ENCODE measurements at places on chromosomes 12 and 14.
A peak's percentile ranks its signal among the peaks of the same experiment; 100 is the strongest.

DNA sequence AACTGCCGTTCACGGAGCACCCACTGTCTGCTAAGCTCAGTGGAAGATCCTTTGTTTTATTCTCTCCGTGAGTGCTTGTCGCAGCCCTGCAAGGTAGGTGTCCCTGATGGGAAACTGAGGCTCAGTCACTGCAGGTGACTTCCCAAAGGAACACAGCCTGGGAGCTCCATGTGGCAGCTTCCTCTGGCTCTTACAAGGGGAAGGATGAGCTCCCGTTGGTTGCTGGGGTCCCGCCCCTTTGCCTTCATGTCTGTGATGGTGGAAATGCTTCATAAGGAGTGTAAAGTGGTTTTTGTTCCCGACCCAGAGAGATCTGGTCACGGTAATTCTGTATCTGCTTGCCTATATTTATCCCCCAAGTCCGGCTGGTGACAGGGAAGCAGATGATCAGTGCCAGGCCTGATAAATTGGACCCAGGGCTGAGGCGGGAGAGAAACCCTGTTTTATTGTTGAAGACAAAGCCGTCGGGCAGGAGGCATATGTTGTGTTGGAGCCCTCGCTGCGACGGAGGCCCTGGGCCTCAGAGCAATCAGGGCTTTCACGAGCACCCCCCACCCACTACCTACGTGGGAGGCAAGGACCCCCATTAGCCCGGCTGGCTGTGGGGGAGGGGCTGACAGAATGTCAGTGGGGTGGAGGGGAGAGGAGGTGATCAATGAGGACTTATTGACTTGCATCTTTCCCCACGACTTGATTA lies 91.9 kb downstream of the KIF26A start:
- DNase-seq: no peak

GRCh38 chr14:91068642-91069041 lies 8.2 kb upstream of the RPS6KA5 start:
- DNase-seq: no peak

- DNase-seq: no peak
These were observed 785 bp downstream of the MLEC start for GRCh38 chr12:120687578-120688289.

GRCh38 chr12:69106482-69107118 lies 132.8 kb upstream of the CPSF6 start:
- DNase-seq: no peak

GRCh38 chr12:120425797-120426196 lies 12.1 kb upstream of the COX6A1 start:
- no peak for DNase-seq

DNA sequence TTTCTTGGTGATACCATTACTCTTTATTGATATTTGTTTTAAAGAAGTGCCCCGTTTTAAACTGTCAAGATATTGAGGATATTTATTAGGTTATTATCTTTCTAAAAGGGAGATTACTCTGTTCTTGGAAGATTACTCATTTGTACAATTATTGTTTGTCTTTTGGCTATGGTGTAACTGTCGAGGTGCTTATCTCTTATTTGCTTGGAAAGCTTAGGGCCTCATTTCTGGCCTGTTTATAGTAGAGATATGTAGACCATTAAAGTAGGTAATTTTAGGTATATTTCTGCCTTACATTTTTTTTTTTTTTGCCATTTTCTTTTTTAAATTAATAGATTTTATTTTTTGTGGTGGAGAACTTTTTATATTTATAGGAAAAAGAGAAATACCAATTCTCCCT lies 74.2 kb downstream of the KTN1 start:
- no peak for DNase-seq

DNA sequence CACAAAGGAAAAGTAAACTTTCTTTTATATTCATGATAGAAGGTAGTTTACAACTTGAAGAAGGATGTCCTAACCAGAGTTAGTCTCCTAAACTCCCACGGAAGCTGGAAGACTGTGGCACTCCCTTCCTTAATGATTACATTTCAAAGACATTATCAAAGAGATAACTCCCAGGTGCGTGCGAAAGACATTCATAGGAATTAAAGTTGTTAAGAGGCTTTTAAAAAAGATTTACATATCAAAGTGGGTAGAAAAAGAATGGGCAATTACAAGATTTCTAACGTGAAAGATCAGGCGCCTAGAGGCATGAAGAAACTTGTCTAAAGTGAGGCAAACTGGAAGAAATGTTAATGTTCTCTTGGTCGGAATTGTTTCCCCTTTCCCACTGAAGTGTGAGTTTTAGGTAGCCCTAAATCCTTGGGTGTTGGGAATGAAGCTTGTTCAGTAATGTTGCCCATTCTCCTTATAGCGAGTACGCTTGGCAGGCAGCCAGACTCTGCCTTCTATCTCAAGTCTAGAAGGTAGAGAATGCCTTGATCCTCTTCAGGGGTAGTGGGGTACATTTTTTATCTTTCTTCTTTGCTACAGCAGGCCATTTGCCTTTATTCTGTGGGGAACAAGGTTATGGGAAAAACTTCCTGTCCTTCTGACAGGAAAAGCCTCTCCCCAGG lies 642.0 kb downstream of the SLC6A15 start:
- DNase-seq: no peak

- DNase-seq: no peak
These were observed 58.2 kb upstream of the FLRT2 start for GRCh38 chr14:85471744-85472143.

DNA sequence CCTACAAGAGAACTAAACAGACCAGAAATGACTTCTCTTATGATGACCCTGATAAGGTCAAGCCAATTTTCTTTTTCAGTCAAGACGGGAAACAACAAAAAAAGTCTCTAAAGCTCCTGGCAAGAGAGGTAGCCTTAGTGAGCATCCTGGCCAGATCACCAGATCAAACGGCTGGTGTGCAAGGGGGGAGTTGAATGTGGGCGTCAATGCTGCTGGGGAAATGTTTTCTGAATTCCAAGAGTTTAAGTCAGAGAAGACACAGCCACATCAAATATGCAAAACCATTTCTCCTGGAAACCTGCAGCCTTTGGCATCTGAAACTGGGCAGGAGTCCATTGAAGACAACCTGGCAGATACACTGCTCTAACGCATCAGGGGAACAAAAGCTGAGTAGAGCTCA lies 16.0 kb upstream of the SELPLG start:
- DNase-seq: no peak

GRCh38 chr14:30296931-30297405 lies 262.0 kb upstream of the G2E3 start:
- no peak for DNase-seq

GRCh38 chr14:71394386-71394785 lies 487.1 kb downstream of the PCNX1 start:
- DNase-seq: no peak

GRCh38 chr14:94394581-94395207 lies 6.3 kb upstream of the SERPINA1 start:
- no peak for DNase-seq

- DNase-seq: no peak
These were observed 256.9 kb downstream of the SYT1 start for GRCh38 chr12:79121486-79121885.

DNA sequence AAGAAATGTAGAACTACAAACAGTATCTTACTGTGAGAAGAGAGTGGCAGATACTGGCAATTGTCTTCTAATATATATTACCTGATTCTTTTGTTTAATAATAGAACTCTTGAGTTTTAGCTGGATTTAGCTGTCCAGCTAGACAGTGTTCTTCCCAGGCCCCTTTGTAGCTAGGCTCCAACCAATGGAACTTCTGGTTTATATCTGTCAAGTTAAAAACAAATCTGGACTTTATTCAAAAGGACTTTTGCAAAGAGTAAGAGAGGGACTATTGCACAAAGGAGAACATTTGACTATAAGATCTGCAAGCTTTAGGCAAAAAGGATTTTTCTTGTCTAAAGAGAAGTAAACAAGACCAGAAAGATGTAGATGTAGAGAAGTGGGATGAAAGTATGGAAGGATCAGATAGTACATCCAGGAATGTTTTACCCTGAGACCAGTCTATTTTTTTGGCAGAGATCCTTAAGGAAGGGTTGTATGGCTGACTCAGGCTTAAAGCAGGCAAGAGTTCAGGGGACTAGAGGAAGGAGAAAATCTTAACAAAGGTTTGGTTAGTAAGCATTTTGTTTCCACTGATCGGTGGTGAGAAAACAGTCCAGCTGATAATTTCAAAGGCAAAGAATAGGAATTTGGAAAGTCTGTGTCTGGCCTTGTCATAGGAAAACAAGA lies 111.1 kb upstream of the PLEKHA5 start:
- DNase-seq: no peak

GRCh38 chr12:80411787-80412186 lies 32.2 kb upstream of the PTPRQ start:
- DNase-seq: no peak

- DNase-seq: no peak
These were observed 29.2 kb upstream of the SEL1L start for GRCh38 chr14:81562818-81563217.

- DNase-seq: peak; percentile 35
These were observed 112.8 kb downstream of the CHST11 start for GRCh38 chr12:104569346-104570173.

GRCh38 chr14:40784860-40785259 lies 821.8 kb upstream of the LRFN5 start:
- no peak for DNase-seq

DNA sequence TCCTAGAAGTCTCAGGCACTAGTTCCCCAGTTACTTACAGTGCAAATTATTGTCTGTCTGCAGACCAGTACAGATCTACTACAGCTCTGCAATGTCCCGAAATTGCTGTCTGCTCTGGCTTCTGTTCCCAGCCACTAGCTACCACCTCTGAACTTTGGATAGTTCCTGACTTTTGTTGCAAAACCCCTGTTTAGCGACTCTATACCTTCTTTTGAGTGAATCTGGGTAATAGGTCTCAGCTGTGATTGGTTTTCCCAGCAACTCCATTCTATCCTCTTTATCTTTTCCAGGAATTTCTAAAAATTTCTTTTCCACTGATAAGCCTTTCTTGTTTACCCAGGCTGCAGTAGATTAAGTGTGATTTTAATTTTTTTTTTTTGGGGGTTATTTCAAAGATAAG lies 16.8 kb downstream of the KCNJ8 start:
- DNase-seq: no peak

DNA sequence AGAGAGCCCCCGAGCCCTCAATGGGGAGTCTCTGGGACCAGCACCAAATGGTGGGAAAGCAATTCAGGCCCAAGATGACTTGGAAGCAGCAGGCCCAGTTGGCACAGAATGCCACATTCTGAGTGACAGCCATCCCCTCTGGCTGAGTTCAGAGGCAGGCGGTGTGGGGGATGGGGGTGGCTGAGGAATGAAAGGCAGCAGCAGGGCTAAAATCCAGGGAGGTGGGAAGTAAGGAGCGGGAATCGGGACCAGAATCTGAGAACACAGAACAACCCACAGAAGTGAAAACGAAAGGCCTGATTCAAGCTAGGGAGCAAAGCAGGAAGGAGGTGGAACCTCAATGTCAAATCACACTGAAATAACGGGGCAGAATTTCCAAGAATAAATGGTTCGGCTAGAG lies 171.2 kb downstream of the CALM1 start:
- DNase-seq: no peak

DNA sequence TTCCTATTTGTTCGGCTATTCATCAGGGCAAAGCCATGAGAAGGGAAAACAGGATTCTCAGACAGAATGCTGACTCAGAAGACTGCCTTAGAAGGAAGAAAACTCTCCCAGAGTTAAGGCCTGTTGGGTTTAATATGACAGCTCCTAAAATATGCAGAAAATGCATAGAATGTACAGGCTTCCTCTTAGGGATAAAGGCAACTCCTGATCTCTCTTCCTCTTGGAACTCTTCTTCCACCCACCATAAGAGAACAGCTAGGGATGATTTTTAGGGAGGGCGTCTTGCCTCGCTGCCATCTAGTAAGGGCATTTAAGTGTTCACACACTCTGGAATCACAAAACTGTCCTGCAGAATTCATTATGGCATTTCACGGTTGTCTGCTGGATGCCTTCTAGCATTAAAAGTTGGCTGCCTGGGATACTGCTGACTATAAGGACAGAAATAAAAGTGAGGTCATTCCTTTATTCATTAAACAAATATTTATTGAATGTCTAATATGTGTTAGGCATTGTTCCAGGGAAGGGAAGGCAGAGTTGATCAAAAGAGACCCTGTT lies 73.7 kb downstream of the DCAF5 start:
- no peak for DNase-seq

GRCh38 chr14:104689109-104689880 lies at the start of gene INF2:
INF2 (plus strand) TSS chr14:104689618; CDS start chr14:104701366, 11,748 bp downstream.
- peak; percentile 87 for DNase-seq

DNA sequence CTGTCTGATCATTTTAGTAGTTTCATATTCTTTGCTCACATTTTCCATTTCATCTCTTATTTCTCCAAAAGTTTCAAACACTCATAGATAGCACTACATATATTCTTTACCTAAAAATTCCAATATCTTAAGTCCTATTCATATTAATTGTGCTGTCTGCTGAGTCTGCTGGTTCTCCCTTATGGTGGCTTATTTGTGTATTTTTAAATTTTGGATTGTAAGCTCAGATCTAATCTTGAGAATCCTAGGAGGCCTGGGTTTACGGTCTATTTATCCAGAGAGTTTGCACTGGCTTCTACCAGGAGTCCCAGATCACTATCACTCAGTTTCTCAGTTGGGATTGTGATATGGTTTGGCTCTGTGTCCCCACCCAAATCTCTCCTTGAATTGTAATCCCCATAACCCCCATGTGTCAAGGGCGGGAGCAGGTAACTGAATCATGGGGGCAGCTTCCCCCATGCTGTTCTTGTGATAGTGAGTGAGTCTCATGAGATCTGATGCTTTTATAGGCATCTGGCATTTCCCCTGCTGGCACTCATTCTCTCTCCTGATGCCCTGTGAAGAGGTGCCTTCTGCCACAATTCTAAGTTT lies 10.2 kb downstream of the NT5DC3 start:
- no peak for DNase-seq

DNA sequence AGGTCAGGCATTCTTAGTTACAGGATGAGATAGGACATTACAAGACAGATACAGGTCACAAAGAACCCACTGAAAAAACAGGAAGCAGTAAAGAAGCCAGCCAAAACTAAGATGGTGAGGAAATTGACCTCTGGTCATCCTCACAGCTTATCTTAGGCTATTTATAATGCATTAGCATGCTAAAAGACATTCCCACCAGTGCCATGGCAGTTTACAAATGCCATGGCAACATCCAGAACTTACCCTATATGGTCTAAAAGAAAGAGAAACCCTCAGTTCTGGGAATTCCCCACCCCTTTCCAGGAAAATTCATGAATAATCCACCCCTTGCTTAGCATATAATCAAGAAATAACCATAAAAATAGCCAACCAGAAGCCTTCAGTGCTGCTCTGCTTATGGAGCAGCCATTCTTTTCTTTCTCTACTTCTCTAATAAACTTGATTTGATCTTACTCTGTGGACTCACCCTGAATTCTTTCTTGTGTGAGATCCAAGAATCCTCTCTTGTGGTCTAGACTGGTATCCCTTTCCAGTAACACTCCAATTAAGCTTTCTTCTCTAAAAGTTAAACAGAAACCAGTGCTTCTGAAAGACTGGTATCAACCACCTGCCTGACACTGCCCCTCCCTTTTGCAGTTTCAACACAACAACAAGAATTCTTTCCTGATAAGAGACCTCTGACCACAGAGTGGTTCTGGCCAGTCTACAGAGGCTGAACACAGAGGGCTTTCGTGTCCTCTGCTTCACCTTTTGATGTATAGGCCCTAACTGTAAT lies 86.9 kb downstream of the BCAT1 start:
- no peak for DNase-seq

Measured in GM18507 (cell line).